ENCODE measurements at places on chromosomes 2 and 18.

DNA sequence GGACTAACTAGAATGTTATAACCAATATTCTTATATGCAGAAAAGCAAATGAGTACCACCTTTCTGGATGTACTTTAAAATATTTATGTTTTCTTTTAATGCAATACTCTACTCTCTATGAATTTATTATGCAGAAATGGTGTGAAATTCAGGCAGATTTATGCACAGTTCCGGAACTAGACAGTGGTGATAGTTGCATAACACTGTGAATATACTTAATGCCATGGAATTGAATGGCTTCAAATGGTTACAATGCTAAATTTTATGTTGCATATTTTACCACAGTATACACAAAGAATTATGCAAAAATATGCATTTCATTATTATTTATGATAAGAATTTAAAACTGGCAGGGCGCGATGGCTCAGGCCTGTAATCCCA lies 287.8 kb upstream of the FN1 start:
- DNase-seq = no peak

- no peak for DNase-seq
Measured at GRCh38 chr18:62935994-62936393, 220.7 kb downstream of the PHLPP1 start.

DNA sequence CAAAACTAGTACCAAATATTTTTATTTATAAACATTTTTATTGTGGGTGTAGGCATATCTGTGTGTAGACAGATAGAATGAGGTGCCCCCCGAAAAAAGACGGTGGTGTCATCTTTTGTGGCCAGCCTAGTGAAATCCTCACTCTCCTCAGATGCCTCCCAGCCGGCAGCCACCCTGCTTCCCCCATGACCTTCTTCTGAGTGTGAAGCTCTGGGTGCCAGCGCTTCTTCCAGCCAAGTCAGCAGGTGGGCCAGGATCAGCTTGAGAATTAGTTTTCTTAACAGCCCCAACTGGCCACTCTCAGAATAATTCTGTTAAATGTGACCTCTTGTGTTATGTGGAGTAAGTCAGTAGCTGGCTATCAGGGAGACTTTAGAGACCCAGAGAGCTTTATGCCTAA lies 229.6 kb upstream of the FOSL2 start:
- DNase-seq = no peak

DNA sequence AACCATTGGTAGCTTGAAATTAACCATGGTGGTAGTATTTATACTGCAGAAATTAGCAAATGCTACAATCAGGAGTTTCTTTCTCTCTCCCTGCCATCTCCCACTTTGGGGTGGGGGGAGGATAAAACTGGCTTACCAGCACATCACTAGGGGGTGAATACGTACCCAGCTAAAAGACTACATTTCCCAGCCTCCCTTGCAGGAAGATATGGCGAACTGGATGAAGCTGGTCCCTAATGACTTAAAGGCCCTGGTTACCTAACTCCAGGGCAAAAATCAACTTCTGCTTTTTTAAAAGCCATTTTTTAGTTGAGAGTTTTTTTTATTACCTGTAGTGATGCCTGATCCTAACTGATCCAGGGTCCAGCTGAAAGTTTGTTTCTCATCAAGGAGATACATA lies 70.3 kb upstream of the RAB12 start:
- DNase-seq = no peak

DNA sequence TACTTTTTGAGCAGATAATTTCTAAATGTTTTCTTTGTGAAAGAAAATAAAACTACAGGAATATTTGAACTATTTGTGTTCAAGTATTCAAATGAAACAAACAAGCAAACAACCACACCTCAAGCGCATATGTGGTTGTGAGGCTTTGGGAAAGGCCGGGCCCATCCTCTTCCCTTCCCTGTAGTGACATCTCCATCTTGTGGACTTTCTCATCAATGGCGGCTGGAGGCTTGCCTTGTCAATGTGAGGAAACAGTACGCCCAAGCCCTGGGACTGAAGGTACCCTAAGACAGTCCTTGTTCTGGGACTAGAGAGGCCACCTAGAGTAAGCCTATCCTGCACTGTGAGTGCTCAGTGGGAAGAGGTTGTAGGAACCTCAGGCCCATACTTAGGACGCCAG lies 166.8 kb downstream of the TPGS2 start:
- no peak for DNase-seq

- no peak for DNase-seq
Measured at GRCh38 chr2:182887093-182887492, 20.7 kb upstream of the FRZB start.

GRCh38 chr2:37718515-37719161 lies 47.2 kb upstream of the CDC42EP3 start:
- no peak for DNase-seq

DNA sequence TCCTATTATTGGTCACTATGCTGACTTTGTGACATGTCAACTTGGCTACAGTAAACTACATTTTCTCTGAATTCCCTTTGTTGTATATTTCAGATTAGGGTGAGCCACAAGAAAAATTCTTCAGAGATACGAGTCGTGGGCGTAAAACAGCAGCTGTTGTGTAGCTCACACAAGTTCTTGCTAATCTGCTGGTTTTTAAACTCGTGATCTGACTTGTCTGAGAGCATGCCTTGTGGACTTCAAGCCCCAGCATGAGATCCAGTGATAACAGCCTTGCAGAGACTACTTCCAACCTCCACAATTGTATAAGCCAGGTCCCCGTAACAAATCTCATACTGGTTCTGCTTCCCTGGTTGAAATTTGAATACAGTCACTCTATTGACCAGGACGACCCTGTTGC lies 259.8 kb upstream of the LYPD1 start:
- DNase-seq = no peak

DNA sequence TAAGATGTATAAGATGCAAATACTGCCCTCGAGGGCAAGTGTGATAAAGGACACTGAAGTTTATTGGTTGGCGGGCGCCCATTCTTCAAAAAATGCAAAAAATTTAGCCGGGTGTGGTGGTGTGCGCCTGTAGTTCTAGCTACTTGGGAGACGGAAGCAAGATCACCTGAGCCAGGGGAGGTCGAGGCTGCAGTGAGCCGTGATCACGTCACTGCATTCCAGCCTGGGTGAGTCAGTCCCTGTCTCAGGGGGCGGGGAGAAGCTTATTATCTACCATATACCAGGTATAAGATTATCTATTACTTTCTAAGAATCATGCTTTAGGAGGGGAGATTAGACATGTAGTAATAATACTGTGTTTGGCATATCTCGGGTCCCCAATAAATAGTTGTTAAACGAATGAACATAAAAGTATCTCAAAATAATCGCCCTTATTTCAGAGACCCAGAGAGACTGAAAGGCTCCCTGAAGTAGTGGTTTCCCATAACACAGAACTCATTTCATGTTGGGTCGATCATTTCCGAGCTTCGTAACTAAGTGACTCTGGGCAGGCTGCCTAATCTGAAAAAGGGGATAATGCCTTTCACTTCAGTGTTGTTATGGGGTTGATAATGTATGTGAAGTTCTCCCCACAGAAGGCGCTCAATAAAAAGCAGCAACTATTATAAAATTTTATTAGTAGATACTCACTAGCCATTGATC lies 1.2 kb upstream of the SELENOI start:
- no peak for DNase-seq

DNA sequence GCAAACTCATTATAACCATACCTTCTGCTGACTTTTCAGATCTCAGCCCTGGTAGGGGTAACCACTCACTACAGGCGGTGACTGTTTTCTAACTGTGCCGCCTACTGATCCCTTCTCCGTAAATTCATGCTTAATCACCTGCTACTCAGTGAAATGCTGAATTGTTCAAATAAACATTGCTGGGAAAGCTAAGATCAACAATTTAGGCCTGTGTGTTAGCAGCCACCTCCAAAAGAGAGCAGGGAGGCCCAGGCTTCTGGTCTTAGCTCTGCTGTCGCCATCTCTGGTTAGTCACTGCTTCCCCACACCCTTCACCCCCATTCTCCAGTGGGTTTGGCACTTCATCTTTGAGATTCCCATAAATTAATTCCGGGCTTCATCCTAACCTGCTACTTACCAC lies 21.8 kb upstream of the NT5C1B start:
- no peak for DNase-seq

DNA sequence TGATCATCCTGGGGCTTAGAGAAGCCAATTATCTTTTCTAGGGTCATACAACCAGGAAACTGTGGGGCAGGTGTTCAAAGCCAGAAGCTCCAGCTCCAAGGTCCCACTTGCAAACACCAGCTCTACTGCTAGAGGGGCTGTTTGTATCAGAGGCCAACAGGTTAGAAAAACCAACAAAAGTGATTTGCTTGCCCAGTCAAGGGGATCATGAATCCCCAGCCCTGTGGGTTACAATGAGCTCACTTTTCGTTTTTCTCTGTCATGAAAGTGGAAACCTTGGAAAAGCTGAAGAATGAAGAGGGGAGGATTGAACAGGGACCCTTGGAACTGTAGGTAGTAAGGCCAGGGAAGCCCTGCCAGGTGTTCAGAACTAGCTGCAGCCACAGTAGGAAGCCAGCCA lies 119.2 kb downstream of the SPP2 start:
- no peak for DNase-seq

DNA sequence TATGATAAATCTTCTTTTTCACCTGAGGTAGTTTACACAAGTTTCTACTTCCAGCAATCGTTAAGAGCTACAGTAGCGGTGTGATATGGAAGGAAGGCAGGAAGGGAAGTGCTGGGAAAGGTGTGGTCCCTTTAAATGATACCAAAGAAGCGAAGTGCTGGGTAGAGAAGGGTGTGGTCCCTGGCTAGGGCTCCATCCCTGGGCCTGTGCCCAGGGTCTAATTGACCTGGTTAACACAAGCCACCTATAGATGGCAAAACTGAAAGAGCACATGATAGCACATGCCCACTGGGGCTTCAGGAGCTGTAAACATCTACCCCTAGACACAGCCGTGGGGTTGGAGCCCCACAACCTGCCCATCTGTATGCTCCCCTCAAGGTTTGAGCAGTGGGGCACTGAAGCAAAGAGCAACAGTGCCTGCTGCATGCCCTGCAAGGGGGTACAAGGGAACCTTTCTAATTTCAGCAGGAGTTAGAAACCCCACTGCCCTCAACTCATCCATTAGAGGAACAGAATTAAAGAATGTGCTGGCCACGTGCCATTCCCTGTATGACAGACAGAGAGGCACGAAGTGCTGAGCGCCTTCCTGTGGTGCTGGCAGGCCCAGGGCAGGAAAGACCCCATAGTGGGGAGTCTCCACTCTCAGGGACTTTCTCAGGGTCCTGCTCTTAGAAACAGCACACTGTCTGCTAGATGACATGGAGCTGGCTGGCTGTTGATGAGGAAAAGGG lies 153.1 kb upstream of the LMAN1 start:
- DNase-seq = no peak

- no peak for DNase-seq
Measured at GRCh38 chr2:85663594-85664565, 4.1 kb downstream of the SFTPB start.

GRCh38 chr2:36855429-36855828 lies 110.9 kb downstream of the STRN start:
- DNase-seq = no peak

GRCh38 chr18:1392046-1392445 lies 487.4 kb downstream of the ADCYAP1 start:
- DNase-seq = no peak

DNA sequence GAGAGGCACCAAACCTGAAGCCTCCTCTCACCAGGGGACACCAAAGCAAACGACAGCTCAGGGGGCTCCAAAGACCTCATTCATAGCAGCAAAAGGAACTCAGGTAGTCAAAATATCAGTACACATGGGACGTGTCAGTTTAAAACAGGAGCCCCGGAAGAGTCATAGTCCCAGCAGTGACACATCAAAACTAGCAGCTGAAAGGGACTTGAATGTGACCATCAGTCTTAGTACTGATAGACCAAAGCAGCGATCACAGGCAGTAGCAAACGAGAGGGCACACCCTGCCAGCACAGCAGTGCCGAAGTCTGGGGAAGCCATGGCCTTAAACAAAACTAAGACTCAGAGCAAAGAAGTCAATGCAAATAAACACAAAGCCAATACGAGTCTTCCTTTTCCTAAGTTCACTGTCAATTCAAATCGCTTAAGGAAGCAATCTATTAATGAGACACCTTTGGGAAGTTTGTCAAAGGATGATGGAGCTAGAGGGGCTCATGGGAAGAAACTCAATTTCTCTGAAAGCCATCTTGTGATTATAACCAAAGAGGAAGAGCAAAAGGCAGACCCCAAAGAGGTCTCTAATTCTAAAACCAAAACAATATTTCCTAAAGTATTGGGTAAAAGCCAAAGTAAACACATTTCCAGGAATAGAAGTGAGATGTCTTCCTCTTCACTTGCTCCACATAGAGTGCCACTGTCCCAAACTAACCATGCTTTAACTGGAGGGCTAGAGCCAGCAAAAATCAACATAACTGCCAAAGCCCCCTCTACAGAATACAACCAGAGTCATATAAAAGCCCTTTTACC lies 1.2 kb downstream of the GALNT5 start:
- DNase-seq = no peak

GRCh38 chr2:160898581-160899307 lies 261.5 kb upstream of the TANK start:
- DNase-seq = no peak

DNA sequence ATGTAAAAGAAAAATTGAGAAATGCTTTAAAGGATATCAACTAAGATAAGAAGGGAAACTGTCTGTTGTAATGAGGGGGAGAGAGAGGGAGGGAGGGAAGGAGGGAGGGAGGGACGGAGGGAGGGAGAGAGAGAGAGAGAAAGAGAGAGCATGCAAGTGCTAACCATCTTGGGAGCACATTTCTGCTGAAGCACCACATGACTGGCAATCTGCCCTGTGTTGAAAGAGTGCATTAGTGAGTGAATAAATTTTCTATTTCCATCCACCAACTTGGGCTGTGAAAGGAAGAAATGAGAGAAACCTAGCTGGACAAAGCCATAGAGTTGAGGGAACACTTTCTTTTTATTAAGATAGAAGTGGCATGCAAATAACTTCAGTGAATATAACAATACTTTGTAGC lies 110.7 kb downstream of the TMX3 start:
- DNase-seq = no peak

DNA sequence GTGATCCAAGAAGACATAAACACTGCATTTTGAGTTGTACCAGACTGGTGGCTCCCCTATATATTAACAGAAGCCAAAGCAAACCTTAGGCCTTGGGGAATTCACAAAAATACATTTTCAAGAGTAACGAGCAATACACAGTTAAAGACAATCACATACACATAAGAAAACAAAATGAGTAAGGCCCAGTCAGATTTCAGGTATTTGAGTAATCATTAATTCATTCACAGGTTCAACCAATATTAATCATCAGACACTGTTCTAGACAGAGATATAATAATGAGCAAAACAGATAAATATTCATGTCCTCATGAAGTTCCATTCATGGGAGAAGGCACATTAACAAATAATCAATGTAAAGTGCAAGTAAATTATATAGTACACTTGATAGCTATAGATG lies 9.6 kb downstream of the STPG4 start:
- DNase-seq = no peak

DNA sequence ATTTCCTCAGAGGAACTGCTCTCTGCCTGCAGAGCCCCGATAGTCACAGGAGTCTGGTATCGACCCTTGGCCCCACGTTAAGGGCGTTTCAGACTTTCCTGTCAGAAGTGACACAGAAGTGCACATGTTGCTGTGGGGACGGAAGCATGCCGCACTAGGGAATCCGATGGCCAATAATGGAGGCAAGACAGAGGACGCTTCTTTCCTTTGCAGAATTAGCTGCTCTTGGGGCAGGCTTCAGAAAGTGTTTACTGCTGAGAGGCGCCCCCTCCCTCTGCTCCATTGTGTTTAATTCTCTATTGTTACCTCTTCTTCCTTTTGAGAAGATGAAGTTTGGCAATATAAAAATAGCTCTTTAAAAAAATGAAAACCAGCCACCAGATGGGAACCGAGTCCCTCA lies 118.6 kb upstream of the EML6 start:
- no peak for DNase-seq
